ENCODE measurements at places on chromosomes 11 and 22.
A peak's percentile ranks its signal among the peaks of the same experiment; 100 is the strongest.

DNA sequence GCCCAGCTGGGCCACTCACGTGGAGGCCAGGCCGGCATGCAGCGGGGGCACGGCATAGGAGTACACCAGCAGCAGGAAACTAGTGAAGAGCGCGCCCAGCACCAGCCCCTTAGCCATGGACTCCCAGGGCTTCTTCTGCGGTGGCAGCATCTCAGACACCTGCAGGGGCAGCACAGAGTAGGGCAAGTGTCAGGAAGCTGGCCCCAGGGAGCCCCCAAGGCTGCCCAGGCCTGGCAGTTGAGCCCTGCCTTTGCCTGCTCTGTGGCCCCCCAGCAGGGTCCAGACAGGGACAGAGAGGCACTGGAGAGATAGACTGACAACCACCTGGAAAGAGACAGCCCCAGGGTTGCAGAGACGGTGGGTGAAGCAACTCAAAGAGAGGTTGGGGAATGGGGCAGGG is 10.7 kb upstream of the SEC14L6 start:
- DNase-seq, result no peak

DNA sequence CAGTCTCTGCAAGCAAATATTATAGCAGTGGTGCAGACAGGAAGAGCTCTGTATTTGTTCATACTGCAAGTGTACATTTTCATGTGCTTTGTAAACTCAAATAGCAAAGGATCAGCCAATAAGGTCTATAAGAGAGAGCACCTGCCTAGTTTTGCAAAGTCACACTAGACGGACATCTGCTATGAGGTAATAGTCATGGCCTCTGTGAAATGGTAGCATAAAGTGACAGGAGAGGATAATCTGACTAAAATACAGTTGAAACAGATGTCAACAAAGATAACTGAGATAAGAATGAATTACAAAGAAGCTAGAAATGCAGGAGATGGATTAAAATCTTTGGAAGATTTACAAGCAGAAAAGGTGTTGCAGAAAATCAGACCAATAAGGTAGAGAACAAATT is 70.6 kb upstream of the SPON1 start:
- DNase-seq, result no peak

DNA sequence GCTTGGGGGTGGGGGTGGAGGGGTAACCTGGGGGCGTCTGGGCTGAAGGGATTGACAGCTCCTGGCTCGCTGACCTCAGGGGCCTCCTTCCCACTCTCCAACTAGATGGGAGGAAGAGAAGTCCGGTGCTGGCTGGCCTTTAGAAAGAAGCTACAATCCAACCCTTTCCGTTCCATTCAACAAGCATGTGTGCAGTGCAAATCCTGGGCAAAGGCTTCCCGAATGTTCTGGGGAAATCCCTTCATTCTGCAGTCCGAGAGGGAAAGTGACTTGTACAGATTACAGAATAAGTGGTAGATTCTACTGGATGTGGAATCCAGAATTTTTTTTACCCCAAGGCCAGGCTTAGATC is 149.9 kb downstream of the FEZ1 start:
- DNase-seq, result no peak

- DNase-seq, result no peak
These were observed 163.2 kb downstream of the CHST1 start for GRCh38 chr11:45502226-45502545.

- DNase-seq, result no peak
These were observed 15.5 kb upstream of the TMEM135 start for GRCh38 chr11:87022254-87022653.

- no peak for DNase-seq
These were observed 34.7 kb downstream of the LUZP2 start for GRCh38 chr11:24531528-24531927.

DNA sequence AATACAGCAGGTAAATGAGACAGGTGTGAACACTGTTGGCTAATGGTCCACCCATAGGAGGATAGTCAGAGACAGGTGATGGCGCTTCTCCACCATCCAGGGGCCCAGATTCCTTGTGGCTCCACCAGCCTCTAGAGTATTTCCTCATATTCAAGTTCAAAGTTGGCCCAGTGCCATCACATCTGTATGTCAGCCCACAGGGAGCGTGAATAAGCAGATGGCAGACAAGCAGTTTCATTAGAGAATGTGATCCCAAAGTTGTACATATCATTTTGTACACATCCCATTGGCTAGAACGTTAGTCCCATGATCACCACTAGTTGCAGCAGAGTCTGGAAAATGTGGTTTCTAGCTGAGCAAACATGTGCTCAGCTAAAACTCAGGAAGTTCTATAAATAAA is 11.0 kb upstream of the CWF19L2 start:
- peak; percentile 53 for DNase-seq

- DNase-seq, result no peak
These were observed 82.2 kb downstream of the FAM83F start for GRCh38 chr22:40076702-40077645.

DNA sequence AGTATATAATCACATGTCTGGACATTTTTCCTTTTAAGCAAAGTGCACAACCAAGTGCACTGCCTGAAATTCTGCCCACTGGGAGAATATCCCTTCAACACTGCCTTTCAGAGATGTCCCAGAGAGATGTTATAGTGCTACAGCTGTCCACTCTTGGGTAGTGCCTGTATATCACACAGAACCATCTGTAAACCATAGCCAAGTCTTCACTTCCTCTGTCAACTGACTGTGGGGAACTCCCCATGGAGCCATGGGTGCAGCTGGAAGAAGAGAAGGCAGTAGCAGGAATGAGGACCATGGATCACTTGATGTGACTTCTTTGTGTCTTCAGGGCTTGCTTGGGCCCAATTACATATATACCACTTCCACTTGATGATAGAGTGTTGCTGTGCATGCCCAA is 44.6 kb upstream of the LIN7C start:
- DNase-seq, result peak; percentile 53

GRCh38 chr11:115911613-115912346 is 407.6 kb upstream of the CADM1 start:
- no peak for DNase-seq

- DNase-seq, result no peak
These were observed 32.2 kb downstream of the CWC15 start for GRCh38 chr11:94941131-94941530.

DNA sequence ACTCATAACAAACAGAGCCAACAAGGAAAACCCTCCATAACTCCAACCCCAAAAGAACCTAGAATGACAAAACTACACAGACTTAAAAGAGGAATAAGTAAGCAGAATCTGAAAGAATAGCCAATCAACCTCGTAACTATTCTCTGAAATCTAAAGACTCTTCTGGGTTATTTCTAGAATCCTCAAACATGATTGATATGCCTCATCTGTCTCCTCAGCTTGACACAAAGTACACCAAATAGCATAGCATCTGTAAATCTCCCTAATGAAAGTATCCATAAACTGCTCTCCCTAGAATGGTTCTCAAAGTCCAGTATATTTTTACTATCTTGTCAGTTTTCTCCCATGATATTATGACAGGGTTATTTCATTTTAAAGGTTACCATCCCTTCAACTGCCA is 195.0 kb downstream of the TTC28 start:
- no peak for DNase-seq
